ENCODE measurements at places on chromosomes 11 and 22.

DNA sequence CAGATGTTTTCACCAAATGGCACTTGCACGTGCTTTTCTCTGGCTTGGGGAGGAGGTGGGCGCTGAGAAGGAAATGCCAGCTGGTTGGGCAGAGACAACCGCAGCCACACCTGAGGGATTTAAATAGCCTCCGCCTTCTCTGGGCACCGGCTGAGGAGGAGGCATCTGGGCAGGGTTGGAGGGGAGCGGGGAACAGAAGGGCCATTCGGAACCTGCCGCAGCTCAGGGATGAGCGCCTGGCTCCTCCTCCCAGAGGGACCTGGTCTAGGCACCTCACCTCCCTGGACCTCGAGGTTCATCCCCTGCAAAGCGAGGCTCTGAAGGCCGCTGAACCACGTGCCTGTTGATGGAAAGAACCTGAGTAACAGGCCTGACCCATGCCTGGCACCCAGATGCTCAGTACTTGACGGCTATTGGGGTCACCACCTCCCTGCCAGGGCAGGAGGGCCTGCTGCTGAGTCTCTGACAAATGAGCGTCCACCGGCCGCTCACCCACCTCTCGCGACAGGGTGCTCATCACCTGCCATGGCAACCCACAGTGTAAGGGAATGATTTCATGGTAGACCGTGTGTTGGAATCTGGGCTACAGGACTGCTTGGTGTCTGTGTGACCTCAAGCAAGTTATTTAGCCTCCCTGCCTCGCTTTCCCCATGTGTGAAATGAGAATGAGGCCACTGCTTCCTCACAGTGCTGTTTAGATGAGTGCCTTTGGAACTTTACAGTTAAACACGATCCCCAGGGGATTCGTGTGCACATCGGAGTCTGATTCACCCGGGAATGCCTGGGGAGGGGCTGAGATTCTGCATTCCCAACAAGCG, 2.0 kb upstream of the KDELR3 start:
- no peak for DNase-seq

DNA sequence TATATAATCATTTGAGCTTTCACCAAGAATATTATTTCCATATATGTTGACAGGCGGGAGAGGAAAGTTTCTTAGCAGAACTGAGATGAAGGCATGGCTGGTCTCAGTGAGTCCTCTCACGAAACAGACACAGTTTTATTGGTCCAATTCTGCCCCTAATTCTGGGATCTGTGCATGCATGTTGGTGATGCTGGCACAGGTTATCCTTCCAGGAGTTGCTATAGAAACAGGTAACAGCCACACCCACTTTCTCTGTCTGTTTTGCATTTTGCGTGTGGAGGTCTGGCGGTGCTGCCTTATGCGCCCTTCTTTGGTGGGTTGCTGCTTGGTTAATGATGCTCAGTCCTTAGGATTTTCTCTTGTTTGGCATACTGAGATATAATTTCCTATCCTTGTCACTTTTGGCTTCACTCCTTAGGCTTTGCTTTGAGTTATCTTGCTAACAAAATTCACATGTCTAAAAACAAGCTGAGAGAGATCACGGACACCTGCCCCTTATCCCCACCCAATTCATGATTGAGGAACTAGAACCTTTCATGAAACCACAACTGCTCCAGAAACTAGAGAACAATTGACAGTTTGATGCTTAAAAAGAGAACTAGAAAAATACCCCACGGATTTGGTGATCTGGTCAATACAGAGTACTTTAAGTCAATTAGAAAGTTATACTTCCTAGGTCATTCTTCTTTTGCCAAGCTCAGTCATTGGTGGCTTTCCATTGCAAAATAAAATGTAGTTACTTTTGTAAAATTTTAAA, 189.3 kb downstream of the FAT3 start:
- no peak for DNase-seq

DNA sequence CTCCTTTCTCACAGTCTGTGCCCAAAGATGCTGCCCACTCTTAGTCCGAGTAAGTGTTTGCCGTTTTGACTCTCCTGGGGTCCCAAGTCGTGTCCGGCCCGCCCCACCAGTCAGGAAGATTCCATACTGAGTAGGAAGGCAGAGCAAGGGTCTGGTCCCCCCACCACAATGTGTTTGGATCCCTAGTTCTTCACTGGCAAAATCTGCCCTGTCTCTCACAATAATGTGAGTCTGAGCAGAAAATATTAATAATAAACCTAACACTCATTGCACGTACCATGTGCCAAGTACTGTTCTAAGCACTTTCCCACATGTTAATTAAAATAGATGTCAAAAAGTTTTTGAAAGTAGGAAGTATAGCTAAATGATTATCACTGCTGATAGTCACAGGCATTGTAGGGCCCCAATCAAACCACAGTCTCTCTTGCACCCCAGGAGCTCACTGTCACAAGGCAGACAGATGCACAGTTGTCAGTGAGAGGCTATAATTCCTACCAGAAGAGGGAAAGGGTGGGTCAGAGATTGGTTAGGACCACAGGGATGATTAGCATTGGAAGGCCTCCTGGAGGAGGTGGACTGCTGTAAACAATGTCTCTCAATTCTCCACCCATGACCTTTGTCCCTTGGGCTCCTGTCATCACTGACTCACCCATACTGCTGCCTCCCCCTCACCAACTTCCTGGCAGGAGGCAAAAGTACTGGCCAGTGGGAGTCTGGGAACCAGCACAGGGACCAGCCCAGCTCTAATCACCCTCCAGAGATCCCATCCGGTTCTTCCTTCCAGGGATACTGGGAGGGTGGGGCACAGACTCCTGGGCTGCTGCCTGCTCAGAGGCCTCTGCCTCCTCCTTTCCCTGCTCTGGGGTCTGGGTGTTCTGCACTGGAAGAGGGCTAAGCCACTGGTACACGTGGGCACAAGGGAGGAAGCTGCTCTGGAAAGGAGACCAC, 1.0 kb upstream of the POLD4 start:
- DNase-seq: no peak

GRCh38 chr22:26050079-26050478, 119.2 kb upstream of the SEZ6L start:
- DNase-seq: no peak

DNA sequence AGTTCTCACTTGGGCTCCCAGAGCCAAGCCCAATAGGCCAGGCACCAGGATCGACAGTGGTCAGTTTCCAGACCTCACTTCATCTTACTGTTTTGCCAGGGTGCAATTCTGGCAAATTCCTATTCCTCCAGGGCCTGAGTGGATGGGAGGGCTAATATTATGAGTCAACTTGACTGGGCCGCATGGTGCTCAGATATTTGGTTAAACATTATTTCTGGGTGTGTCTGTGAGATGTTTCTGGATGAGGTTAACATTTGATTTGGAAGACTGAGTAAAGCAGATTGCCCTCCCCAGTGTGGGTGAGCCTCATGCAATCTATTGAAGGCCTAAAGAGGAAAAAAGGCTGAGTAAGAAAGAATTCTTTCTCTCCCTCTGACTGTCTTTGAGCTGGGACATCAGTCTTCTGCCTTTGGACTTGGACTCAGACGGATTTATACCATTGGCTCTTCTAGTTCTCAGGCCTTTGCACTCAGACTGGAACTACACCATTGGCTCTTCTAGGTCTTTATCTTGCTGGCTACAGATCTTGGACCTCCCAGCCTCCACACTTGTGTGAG, 132.9 kb upstream of the ZBED5 start:
- DNase-seq: no peak

GRCh38 chr22:36930041-36930935, 16.9 kb downstream of the CSF2RB start:
- no peak for DNase-seq

DNA sequence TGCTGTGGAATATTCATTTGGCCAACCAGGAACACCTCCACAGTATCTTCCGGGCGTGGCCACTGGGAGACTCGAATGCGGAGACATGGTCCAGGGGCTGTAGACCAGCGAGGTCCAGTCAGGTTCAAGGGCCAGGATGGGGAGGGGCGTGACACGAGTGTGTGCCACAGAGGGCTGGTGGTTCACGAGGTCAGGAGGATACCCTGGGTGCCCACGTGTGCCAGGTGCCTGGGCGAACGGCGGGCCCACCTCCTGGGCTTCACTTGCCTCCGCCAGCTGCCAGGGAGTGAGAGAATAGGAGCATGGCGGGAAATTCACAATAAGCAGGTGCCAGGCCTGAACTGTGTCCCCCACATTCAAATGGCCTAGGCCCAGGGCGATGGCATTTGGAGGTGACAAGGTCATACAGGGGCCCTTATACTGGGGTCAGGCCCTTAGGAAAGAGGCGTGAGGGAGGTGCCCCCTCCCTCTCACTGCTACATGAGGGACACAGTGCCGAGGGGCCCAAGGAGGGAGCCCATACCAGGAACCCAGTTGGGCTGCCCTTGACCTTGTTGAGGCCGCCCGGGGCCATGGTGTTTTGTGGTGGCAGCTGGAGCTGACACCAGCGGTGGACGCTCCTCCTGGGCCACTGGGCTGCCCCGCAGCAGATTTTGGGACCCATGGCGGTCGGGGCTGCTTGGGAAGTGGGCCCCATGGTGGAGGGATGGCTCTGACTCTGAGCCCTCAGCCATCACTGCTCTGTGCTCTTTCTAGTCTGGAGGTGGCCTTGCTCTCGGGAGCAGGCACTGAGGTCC, 1268.9 kb downstream of the BRD1 start:
- no peak for DNase-seq

DNA sequence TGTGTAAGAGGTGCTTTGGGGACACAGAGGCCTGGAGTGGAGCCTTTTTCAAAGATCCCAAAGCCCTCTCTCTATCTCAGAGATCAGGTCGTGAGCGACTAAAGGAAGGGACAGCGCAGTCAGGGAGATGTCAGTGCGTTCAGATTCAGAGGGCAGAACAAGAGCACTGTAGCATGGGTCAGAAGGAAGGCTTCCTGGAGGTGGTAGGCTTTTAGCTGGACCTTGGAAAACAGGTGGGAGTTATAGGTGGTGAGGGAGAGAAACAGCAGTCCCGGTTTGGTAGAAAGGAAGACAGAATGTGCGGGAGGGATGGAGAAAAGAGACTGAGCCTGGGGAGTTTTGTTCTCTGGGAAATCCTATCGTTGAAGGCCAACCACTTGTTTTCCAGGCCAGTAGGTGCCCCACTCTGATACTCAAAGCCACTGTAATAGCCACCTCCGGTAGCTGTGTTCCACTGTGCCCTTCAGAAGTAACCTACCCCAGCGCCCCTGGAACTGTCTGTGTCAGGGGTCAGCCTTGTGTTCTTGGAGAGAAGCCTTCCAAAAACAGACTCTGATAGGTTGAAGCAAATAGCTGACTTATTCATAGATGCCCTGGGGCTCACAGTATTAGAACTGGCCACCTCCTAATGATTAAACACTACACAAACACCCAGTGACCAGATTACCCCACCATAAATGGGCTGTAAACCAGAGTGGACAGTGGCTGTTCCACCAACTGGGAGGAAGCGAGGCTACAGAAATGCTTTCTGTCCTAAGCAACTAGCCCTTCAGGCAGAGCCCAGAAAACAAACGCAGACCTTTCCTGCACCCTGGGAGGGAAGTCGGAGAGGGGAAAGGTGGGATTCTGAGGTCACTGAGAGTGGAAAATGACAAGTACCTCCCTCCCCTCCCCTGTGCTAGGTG, 157.7 kb downstream of the DBX1 start:
- no peak for DNase-seq

GRCh38 chr11:73085189-73085875, 56.8 kb downstream of the FCHSD2 start:
- no peak for DNase-seq

GRCh38 chr11:132045107-132045506, 674.7 kb downstream of the NTM start:
- no peak for DNase-seq

DNA sequence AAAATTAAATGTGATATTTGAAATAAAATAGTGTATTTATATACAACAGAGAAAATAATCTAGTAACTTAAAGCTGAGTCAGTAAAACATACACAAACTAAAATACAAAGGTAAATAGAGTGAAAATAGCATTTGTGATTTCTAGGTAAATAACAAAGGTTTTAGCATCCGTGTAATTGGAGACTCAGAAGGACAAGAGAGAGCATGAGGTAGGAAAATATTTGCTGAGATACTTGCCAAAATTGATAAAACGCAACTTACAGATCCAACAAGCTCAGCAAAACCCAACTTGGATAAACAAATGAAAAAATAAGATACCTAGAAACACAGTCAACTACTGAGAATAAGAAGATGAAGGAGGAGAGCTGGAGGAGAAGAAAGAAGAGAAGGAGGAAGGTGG, 634.7 kb upstream of the CCDC179 start:
- no peak for DNase-seq

DNA sequence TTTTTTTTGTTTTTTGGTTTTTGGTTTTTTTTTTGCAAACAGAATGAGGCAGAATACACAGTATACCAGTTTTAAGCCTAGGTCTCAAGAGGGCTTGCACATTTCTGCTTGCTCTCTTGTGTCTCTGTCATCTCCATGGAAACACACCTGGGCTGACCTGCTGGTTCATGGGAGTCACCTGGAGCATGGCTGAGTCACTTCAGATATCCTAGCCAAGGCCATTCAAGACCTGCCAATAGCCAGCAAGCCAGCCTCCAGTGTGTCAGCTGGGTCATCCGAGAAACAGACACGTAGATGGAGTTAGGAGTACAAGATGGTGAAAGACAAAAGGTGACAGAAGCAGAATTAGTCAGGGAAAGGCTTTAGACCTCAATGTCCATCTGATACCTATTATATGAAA, 124.2 kb upstream of the SEZ6L start:
- no peak for DNase-seq

- DNase-seq: no peak
Observed at GRCh38 chr11:86977441-86978050, 22.4 kb upstream of the FZD4 start.

DNA sequence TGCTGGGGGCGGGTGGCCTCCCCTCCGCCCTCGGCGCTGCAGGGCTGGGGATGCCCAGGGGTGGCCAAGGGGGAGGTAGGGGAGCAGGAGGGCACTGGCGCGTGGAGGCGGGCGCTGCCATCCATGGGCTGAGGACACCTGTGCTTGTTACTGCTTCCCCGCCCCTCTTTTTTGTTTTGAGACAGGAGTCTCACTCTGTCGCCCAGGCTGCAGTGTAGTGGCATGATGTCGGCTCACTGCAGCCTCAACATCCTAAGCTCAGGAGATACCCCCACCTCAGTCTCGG, 683 bp upstream of the FADS3 start:
- DNase-seq: no peak

DNA sequence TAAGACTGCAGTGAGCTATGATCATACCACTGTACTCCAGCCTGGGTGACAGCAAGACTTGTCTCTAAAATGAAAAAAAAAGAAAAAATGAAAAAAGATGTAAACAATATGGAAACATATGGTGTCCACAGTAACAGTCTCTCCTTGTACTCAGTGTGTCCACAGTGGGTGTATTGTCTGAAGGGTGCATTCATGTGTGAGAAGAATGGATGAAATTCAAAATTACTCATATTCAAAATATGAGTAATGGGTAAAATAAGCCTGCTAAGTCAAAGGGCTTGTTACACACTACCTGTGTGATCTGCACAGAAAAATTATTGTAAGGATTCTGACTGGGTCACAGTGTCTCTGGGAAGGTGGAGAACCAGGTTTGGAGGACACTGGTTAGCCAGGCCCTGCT, 26.9 kb downstream of the PPFIA1 start:
- no peak for DNase-seq

DNA sequence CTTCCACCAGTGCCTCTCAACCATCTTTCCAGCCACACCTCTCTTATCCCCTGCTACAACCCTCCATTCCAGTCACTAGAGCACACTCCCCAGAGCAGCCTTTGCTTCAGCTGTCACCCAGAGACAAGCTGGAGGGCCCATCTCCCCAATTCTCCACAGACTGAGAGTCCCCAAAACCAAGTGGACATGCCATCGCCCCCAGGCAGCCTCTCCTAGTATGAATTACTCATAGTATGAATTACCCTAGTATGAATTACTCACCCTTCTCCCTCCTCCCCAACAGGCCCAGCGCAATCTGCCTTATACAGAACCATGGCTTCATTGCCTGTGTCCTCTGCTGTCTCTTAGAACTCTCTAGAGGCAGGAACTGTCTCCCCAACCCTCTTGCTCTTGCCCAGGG, 24.8 kb downstream of the MYH9 start:
- no peak for DNase-seq

All from stimulated activated effector memory CD8-positive, alpha-beta T cell treated with anti-CD3 and anti-CD28 coated beads, Interleukin-12 subunit alpha, Interleukin-12 subunit beta, amount 100 ng/mL, for 72 hours (primary cell).